ENCODE measurements at places on chromosomes 12 and 14.

- DNase-seq = no peak
Observed at GRCh38 chr14:20659813-20660395, 18.4 kb upstream of the OR6S1 start.

DNA sequence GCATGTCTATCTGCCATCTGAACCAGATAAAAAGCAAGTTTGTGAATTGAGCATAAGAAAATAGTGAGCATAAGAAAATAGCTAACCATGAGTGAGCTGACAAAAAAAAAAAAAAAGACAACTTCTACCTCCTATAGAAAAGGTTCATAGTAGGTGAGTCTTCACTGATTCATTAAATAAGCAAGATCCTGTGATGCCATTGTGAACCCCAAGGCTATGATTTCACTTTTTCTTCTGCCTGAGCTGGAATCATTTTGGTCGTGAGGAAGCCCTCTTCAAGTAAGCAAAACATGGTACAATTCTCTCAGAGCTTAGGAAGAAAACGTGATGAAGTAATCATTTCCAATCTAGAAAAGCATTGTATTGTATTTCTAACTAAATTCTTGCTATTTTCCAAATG lies 1.2 kb downstream of the PIK3C2G start:
- DNase-seq = no peak

DNA sequence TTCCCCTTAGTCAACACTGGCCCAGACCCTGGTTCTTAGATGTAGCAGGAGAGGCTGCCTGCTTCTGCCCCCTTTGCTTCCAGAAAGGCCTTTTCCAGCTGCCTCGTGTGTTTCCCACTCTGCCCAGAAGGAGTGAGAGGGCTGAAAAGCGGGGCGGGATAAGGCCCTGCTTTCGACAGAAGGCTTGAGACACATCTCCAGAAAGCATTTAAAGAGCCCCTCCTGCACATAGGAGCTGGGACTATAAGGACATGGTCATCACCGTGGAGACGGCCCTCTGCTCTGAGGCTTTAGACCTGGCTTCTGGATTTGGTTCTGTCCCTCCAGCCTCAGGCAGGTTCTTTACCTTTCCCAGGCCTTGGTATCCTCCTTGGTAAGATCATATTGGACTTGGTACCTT lies 11.9 kb downstream of the CALM1 start:
- DNase-seq = no peak

DNA sequence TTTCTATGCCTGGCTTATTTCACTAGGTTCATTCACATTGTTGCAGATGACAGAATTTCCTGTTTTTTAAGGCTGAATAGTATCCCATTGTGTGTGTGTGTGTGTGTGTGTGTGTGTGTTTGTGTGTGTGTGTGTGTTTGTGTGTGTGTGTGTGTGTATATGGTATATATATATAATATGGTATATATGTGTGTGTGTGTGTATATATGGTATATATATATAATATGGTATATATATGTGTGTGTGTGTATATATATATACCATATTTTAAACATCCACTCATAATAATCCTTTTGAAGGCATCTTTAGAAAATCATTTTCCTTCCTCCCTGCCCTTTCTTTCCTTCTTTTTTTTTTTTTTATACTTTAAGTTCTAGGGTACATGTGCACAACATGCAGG lies 5.0 kb upstream of the CCDC198 start:
- no peak for DNase-seq

DNA sequence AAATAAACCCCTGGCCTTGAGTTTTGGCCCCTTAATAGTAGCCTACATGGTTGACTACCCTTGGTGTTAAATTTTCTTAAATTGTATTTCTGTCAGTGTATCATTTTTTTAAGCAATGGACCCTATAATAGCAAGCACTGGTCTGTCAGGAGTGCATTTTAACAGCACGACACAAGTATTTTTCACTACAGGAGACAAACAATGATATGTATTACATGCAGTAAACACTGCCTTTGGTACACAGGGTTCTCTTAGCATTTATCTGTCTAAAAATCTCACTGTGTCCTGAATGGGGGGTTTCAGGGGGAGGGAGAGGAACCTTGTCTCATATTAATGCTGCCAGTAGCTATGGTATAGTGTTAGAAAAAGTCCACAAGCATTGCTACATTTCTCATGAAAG lies 18.4 kb downstream of the LMO3 start:
- DNase-seq = no peak

DNA sequence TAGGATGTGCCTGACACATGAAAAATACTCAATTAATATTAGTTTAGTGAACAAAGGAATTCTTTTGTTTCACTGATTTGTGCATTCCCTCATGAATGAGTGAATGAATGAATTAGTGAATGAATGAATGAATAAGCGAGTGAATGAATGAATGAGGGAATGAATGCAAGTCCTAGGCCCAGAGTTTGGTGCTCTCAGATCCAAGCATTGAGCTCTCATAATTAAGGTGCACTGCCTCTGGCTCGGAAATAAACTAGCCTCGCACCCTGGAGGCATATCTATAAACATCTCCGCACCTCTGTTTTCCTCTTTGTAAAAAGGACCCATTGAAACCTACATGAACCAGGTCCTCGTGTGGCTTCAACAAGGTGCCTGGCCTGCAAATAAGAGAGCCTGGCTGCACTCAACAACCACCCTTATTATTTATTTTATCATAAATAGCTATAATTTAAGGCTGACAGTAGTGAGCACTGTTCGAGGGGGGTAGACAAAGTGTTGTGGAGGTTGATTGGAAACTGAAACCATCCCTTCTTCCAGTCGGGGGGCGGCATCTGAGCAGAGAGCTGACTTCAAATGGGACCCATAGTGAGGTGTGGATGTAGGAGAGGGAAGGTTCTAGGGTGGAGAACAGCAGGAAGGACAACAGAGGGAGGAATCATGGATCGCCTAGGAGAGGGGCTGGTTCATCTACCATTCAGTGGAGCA lies 316.8 kb downstream of the BCL11B start:
- DNase-seq = no peak

DNA sequence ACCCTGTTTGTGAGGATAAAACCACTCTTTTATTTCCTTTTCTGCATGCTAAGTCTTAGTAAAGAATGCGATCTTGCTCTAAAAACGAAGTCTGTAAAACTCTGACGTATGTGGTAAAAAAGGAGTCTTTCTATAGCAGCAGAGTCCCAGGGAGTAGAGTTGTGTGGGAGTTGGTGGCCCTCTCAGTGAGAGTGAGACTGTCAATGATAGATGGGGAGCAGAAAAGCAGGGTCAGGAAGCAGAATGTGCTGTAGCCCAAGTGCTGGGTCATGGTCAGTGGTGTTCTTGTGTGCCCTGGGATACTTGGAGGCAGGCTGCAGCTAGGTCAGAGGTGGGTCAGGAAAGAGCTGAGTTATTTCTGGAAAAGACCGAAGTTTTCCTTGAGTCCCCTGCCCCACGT lies 20.3 kb upstream of the GPR33 start:
- no peak for DNase-seq

GRCh38 chr12:108827941-108828340 lies 29.4 kb downstream of the SSH1 start:
- DNase-seq = no peak

- DNase-seq = no peak
Observed at GRCh38 chr12:64600164-64600561, 10.1 kb upstream of the RASSF3 start.

- DNase-seq = peak; percentile 38
Observed at GRCh38 chr12:51351913-51352532, 5.5 kb upstream of the CELA1 start.

DNA sequence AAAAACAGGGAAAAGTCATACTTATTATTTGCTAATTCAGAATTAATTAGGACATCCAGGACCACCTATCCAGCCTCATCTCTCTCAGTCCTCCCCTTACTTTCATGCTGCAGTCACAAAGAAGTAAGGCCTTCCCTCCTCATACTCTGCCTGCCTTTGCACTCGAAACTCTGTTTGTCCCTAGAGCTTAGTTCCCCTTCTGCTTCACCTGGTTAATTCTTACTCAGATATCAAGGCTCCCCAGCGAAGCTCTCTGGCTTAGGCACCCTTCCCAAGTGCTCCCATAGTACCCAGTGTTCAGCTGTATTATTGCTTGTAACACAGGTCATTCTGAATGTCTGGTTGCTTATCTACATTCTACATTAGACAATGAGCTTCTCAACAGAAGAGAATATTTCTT lies 81.3 kb downstream of the ERGIC2 start:
- DNase-seq = no peak

DNA sequence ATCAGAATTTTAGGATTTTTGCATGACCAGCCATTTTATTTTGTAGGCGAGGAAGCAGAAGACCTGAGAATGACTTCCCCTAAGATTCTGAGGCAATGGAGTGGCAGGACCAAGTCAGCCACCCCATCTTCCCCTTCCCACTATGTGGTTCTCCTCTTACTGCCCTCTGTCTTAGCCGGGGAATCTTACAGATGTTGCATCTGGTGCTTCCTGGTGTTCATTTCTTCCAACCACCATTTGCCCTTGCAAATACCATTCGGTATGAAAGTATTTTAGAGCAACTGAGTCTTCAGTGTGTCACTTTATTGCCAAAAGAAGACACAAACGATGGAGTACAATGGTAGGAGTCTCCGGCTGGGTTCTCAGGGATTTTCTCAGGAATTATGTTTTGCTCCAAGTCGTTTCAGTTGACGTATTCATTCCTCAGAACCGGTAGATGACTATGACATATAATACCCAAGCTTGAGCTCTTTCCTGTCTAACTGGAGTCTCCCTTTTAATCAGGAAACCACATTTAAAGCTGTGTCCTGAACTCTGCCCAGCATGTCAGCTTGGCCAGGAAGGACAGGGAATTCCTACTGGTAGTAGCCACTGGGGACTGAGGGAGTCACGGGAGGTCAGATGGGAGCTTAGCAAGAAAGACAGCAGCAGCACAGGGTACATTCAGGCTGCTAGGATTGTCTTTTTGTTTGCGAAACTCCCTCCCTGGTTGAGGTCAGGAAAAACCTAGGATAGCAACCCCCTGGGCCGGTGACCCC lies 87.0 kb downstream of the SAMD4A start:
- no peak for DNase-seq

DNA sequence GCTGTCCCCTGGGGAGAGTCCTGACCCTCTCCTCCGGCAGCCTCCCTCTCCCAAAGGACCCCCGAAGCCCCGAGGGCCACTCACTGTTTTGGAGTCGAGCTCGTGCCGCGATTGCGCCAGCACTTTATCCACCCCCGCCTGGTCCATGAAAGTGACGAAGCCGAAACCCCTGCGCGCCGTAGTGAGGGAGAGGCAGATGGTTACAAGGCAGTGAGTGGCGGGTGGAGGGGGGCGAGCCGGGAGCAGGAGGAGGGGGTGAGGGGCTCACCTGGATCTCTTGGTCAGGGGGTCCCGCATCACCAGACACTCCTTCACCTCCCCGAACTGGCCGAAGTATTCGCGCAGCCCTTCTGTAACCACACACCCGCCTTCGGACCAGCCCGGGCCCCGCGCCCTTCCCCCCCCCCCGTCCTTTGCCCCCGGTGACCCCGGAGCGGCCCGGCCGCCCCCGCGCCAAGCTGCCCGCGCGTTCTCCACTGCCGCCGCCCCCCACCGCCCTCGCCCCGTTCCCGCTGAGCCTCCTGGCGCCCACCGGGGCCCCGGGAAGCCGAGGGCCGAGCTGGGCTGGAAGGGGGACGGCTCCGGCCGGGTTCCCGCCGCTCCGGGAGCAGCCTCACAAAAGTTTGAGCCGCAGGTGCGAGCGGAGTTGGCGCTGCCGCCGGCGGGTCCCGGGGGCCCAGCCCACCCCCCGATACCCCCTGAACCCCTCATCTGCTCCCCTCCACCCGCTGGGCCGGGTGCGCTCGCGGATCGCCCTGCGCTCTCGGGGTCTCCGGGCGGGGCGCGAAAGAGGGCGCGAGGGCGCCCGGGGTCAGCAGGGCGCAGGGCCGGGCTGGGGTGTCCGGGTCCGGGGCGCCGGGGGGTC lies 808 bp downstream of the MSI1 start:
- peak; percentile 68 for DNase-seq

- no peak for DNase-seq
Observed at GRCh38 chr14:83913476-83913875, 1616.5 kb upstream of the FLRT2 start.

- DNase-seq = peak; percentile 73
Observed at GRCh38 chr12:50314636-50315312, 31.5 kb upstream of the LIMA1 start.

DNA sequence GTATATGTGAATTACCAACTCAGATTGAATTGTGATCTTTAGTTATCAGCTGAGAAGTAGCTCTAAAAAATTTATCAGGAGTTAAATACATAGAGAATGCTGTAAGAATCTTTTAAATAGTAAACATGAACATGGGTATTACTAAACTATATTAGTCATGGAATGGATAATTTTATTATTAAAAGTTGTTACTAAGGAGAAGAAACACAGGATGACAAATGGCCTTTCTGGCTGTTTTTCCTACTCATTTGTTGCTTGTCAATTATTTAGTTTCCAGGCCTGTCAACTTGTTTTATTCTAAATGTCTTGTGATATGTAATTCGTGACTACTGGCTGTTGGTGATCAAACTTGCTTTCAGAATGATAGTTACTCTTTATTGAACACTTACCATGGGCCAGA lies 58.7 kb downstream of the KTN1 start:
- DNase-seq = no peak

DNA sequence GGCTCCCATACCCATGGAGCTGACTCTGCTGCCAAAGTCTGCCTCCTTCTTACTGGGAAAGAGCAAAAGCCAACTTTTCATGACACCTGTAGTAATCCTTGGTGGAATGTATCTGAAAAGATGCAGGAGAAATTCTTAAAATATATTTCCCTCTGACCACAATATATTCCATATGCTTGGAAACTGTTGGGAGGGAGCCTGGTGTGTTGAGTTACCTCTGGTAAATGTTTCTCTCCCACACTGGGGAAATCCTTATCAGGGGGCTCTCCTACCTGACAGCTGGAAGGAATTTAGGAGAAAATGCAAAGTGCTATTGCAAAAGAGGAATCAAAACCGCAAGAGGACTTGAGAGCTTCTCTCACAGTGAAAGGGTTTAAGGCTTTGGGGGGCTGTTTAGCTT lies 139.4 kb downstream of the TBX5 start:
- DNase-seq = no peak

DNA sequence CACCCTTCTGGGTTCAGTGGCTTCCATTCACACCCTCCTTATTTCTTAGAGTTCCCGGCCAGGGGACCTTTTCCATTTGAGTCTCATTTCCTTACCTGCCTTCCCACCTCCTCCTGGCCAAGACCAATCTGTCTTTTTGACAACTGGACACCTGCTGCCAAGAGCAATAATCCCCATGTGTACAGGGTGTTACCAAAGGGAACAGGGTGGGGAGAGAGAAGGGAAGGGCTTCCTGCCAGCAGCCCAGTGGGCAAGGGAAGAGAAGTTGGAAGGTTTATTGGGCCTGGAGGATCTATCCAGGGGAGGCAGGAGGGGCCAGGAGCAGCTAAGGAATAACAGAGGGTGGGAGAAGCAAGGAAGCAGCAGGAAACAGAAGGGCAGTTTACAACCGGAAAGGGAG lies 346.2 kb downstream of the C12orf75 start:
- no peak for DNase-seq

GRCh38 chr12:108090107-108090899 lies 38.8 kb upstream of the WSCD2 start:
- DNase-seq = no peak

DNA sequence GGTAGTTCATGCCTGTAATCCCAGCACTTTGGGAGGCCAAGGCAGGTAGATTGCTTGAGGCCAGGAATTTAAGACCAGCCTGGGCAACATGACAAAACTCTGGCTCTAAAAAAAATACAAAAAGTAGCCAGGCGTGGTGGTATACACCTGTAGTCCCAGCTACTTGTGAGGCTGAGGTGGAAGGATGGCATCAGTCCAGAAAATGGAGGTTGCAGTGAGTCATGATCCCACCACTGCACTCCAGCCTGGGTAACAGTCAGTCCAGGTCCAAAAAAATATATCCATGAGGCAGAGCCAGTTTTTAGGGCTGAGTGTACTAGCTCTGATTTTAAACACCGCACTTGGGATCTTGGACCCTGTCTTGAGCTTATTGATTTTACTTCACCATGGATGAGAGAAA lies 30.6 kb upstream of the FICD start:
- DNase-seq = no peak
